ENCODE measurements at places on chromosomes 1 and 21. TPM values are rescaled to one million over a fixed set of nuclear protein-coding genes. Genes with fewer than 3 reads are reported as not detected.

Gene SLFNL1
- 0.17 TPM for total RNA-seq

Gene HMGCS2
- not detected for total RNA-seq

Gene AVPR1B
- total RNA-seq, result not detected

Gene SLC30A2
- not detected for total RNA-seq

Gene GDAP2
- 15.9 TPM for total RNA-seq

Gene TRNP1
- total RNA-seq, result 1.7 TPM

Gene TCHH
- total RNA-seq, result under 0.01 TPM

Gene SLC2A1
- 5.8 TPM for total RNA-seq

Gene CTH
- 1.0 TPM for total RNA-seq

Gene EMC1
- 31.5 TPM for total RNA-seq

Gene PLA2G2F
- total RNA-seq, result not detected

Gene GJA8
- not detected for total RNA-seq

Gene ROR1
- total RNA-seq, result 0.17 TPM

Gene NBPF4
- not detected for total RNA-seq

Gene VWA5B1
- total RNA-seq, result not detected

Gene SLC25A34
- 0.34 TPM for total RNA-seq

Gene NR1I3
- total RNA-seq, result not detected

Gene SEMA6C
- 2.2 TPM for total RNA-seq

All from dermis lymphatic vessel endothelial cell (primary cell).